ENCODE measurements at places on chromosomes 3 and 15.

GRCh38 chr15:101773496-101774100 is 29.7 kb upstream of the OR4F6 start:
- no peak for DNase-seq

DNA sequence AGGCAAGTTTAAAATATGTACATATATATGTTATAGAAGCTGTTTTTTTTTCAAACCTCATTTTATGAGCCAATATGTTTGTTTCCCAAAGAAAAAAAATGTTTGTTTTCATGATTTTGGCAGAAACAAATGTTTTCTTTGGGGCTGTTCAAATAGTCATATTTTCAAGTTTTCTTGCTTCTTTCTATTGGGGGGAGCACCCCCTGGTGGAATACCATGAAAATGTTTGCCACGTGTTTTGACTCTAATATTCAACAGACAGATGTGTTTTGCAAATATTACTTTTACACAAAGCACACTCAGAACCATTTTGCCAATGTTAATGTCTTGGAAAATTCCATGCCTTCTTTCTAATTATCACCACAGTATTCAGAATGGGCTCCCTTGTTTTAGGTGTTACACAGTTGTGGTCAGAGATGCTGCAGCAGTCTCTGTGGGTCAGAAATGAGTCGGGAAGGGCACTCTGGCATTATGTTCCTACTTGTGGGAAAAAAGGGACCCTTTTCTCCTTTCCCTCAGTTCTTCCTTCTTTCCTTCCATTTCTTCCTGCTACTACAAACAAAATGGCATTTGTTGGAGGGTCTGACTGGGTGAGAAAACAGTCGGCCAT is 817.0 kb downstream of the TUSC7 start:
- peak; percentile 68 for DNase-seq

- no peak for DNase-seq
Measured at GRCh38 chr3:138282836-138283235, 46.8 kb downstream of the NME9 start.

DNA sequence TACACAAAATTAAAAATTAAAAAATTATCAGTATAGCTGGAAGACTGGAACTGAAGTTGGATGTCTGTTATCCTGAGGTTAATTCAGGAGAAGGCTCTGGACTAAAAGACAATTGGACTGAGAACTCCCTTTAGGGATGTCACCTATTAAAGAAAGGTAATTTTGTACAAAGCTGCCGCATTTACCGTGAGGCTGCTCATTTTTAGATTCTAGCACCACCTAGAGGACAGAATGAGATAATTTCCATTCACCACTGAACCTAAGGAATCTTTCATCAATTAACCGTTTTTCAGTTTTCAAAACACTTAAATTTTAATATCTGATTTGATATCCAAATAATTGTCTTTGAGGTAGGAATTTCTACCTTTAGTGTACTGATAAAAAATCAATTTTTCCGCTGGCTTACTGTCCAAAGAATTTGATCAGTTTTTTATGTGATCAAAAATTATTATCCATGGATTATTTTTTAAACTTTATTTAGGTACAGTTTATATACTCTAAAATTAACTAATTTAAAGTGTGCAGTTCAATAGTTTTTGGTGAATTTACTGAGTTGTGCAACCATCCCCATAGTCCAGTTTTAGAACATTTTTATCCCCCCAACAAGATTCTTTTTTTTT is 106.7 kb upstream of the TNIK start:
- peak; percentile 41 for DNase-seq

DNA sequence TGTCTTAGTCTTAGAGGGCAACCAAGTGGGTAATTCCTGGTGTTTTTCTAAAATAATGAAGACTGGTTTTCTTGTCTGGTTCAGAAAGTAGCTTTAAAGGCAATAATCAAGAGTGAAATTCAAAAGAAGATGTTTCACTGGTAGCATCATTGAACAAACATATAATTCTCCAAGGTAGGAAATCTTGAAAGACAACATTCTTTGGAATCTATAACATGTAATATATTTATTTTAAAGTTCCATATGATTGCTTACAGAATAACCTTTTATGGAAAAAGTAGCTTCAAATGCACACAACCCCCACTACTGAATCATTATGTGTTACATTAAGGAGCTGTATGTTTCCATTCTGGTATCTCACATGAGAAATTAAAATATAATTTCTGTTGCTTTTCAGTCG is 13.8 kb upstream of the FOXP1 start:
- no peak for DNase-seq

GRCh38 chr3:47318916-47319315 is 36.2 kb downstream of the KLHL18 start:
- no peak for DNase-seq

DNA sequence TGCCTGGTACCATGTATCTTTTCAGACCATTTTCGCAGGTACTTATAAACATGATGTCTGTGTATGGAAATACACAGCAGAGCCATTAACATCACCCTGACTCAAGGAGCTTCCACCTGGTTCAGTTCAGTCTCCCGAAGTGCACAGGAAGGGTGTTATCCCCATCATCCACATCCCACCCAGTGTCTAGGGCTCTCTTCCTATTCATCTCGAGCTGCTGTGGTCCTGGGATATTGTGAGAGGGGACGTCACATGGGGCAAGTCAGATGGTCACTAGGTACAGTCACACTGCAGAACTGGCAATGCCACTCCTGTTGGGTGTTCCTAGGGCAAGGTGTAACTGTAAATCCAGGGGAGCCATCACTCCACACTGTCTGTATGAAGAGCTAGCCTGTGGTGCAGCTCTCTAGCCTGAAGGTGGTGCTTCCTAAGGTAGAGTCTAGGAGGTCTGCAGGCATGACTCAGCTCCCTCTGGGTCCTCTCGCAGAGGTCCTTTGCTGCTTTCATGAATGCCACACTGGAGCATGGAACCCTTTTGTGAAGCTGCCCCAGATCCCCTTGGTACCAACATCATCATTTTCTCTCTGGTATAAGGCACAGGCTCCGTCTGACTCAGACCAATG is 13.9 kb downstream of the ISLR2 start:
- DNase-seq: no peak

- no peak for DNase-seq
Measured at GRCh38 chr15:57215881-57216280, 160.4 kb upstream of the CGNL1 start.

GRCh38 chr15:27059610-27060202 is 88.7 kb downstream of the GABRG3 start:
- DNase-seq: peak; percentile 59

DNA sequence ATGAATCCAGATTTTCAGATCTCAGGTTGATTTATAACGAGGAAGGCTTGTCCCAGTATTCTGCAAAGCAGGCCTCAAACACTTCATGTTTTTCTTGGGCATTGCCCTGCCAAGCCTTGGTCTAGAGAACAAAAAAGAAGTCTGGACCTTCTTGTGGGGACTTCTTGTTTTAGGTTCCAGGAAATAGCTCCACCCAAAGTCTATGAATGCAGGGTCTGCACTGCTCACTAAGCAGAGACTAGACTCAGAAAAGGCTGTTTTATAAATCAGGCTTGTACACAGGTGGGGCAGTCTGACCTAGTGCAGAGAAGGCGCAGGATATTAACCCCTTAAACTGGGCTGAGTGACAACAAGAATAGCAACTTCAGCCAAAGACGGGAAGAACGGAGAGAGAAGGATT is 44.3 kb downstream of the GLB1 start:
- DNase-seq: no peak

- no peak for DNase-seq
Measured at GRCh38 chr15:68404056-68404798, 27.7 kb downstream of the ITGA11 start.

GRCh38 chr3:45227946-45228345 is 1.9 kb upstream of the TMEM158 start:
- DNase-seq: no peak

- DNase-seq: no peak
Measured at GRCh38 chr3:115999001-115999585, 375.8 kb downstream of the GAP43 start.
